ENCODE measurements at places on chromosomes 6 and 20. TPM values are rescaled to one million over a fixed set of nuclear protein-coding genes. Genes with fewer than 3 reads are reported as not detected.
A peak's percentile ranks its signal among the peaks of the same experiment; 100 is the strongest.

Gene DDRGK1
- 63.0 TPM for total RNA-seq

- H3K4me3 ChIP-seq: no peak overlapping the region
- DNase-seq: no peak
- H3K27ac ChIP-seq: peak overlapping the region; percentile 77
- peaks cover 14% of the 10 kb centered on the region for H3K4me1 ChIP-seq
- H3K27me3 ChIP-seq: no peaks in the 10 kb centered on the region
Observed at GRCh38 chr6:121310495-121310894, 23.8 kb downstream of the TBC1D32 start.

GRCh38 chr6:90890683-90891330 lies 303.9 kb upstream of the MAP3K7 start:
- H3K36me3 ChIP-seq: no peaks in the 10 kb centered on the region
- no peak for DNase-seq
- H3K27ac ChIP-seq: no peak overlapping the region
- H3K4me1 ChIP-seq: peaks cover 12% of the 10 kb centered on the region
- no peak overlapping the region for H3K4me3 ChIP-seq

DNA sequence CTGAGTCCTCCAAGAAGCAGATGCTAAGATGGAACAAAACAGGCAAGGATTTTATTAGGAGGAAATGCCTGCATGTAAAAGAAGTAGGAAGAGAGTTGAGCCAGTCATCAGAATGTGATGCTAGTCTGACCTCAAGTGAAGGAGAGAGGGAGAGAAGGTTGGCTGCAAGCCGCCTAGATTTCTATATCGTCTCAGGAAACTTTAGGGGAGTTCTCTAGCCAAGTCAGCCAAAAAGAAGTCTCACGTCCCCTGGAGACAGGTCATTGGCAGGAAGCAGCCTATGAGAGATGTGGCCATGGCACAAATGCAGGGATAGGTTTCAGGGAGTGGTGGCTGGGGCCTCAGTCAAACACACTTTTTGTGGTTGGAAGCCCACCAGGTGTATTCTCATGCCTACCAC lies 378.0 kb downstream of the CD109 start:
- H3K27me3 ChIP-seq: peaks cover 24% of the 10 kb centered on the region
- H3K4me3 ChIP-seq: no peak overlapping the region
- no peak for DNase-seq
- H3K27ac ChIP-seq: no peak overlapping the region

All from mesothelial cell of epicardium (in vitro differentiated cells).